ENCODE measurements at places on chromosomes 4 and X. TPM values are rescaled to one million over a fixed set of nuclear protein-coding genes. Genes with fewer than 3 reads are reported as not detected.

The FHDC1 gene
- total RNA-seq = 6.4 TPM

The AKAP4 gene
- total RNA-seq = not detected

The EFHC2 gene
- total RNA-seq = 3.2 TPM

The TMEM156 gene
- total RNA-seq = not detected

The CT45A3 gene
- total RNA-seq = not detected

The UPF3B gene
- total RNA-seq = 2.5 TPM

The GPR143 gene
- not detected for total RNA-seq

The APLN gene
- not detected for total RNA-seq

DNA sequence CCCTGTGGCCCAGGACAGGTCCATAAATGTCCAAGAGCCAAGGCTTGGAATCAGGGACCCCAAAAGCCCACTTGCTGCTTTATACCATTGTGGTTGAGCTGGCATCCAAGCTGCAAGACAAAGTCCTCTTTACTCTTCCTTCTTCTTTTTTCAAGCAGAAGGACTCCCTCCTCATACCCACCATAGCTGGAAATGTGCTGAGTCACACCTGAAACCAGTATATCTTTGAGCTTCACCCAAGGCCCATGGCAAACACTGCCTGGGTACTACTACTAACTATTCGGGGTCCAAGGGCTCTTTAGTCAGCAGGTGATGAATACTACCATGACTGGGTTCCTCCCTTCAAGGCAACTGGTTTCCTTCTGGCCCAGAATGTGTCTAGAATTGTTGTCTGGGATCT lies 37.3 kb upstream of the NMU start:
- no peak overlapping the region for H3K27ac ChIP-seq
- H3K27me3 ChIP-seq = no peaks in the 10 kb centered on the region
- H3K4me1 ChIP-seq = no peaks in the 10 kb centered on the region
- DNase-seq = no peak
- H3K4me3 ChIP-seq = no peak overlapping the region

DNA sequence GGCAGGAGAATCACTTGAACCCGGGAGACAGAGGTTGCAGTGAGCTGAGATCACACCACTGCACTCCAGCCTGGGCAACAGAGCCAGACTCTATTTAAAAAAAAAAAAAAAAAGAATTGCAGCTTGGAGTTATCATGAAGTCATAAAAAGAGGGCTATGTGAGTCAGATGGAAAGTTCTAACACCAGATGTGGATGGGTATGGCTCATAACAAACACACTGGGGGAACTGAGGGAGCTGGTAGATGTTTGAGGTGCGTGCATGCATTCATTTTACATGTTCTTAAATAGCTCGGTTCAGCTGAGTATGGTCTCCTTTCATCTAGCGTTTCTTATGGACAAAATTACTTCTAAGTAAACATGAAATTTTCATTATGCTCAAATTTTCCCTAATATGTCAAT lies 11.7 kb downstream of the TRMT2B start:
- H3K27ac ChIP-seq = no peak overlapping the region
- no peaks in the 10 kb centered on the region for H3K27me3 ChIP-seq
- H3K36me3 ChIP-seq = peaks cover 4% of the 10 kb centered on the region
- H3K4me1 ChIP-seq = no peaks in the 10 kb centered on the region
- H3K4me3 ChIP-seq = no peak overlapping the region
- no peak for DNase-seq

- no peaks in the 10 kb centered on the region for H3K4me1 ChIP-seq
- H3K27ac ChIP-seq = no peak overlapping the region
- no peak for DNase-seq
- H3K27me3 ChIP-seq = no peaks in the 10 kb centered on the region
- no peaks in the 10 kb centered on the region for H3K36me3 ChIP-seq
Measured at GRCh38 chr4:116143198-116143597, 942.2 kb downstream of the TRAM1L1 start.

DNA sequence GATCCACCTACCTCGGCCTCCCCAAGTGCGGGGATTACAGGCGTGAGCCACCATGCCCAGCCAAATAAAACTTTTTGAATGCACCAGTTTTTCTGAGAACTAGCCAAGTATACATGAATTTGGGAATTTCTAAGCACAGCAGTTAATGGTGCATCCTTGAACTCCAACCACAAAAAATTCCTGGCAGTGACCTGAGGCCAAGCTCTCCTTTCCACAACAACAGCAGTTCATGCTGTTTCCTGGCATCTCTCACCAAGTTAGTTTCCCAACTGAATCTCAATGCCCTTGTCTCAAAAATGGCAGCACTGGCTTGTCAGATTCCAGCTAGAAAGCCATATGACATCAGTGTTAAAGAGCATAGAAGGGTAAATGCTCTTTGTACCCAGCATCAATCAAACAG lies 15.9 kb upstream of the XKRX start:
- DNase-seq = no peak
- H3K36me3 ChIP-seq = no peaks in the 10 kb centered on the region
- H3K27ac ChIP-seq = no peak overlapping the region
- H3K4me3 ChIP-seq = no peak overlapping the region
- H3K27me3 ChIP-seq = no peaks in the 10 kb centered on the region

DNA sequence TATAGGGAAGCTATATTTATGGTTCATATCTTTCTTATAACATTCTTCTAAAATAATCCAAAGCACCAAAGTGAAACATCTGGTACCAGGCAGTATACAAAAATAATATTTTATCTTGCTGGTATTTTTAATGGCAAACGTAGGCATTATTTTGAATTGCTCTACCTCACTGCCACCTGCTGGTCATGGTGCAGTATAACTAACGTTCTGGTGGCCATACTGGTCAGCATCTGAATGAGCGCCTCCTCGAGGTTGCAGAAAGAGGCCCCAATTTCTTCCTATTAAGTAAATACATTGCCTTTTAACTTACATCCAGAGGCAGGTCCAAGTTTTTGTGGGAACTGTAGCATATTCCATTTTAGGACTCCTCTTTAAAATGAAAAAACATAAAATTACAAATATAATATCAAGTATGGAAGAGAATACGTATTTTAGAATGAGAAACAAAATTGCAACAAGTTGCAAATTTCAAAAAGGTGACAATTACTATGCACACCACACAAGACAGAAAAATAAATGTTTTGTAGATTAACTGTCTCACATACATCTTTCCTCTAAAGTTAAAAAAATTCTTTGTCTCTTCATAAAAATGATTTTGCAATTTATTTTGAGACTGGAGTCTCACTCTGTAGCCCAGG lies 22.9 kb upstream of the CWH43 start:
- no peaks in the 10 kb centered on the region for H3K4me1 ChIP-seq
- H3K27ac ChIP-seq = no peak overlapping the region
- no peaks in the 10 kb centered on the region for H3K36me3 ChIP-seq
- no peak for DNase-seq

- H3K27ac ChIP-seq = no peak overlapping the region
- no peaks in the 10 kb centered on the region for H3K36me3 ChIP-seq
- H3K4me1 ChIP-seq = no peaks in the 10 kb centered on the region
Measured at GRCh38 chr4:181677201-181677600, 566.0 kb upstream of the TENM3 start.

DNA sequence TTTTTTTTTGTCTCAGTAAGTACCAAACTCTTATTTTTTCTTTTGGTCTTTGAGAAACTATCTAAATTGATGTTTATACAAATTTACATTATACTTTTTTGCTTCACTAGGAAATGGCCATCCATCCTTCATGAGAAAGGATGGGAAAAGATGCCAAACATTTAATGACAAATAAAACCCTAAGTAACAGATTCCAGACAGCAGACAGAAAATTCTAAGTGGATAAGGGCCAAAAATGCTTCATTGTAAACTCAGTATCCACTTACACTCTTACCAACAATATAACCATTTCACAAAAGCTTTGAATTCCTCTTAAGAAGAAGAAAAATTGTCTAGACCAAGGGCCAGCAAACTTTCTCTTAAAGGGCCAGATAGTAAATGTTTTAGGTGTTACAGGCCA lies 3.5 kb downstream of the GUCY1B1 start:
- DNase-seq = no peak
- no peak overlapping the region for H3K4me3 ChIP-seq
- no peaks in the 10 kb centered on the region for H3K36me3 ChIP-seq
- peaks cover 14% of the 10 kb centered on the region for H3K4me1 ChIP-seq
- peak overlapping the region; percentile 28 for H3K27ac ChIP-seq

DNA sequence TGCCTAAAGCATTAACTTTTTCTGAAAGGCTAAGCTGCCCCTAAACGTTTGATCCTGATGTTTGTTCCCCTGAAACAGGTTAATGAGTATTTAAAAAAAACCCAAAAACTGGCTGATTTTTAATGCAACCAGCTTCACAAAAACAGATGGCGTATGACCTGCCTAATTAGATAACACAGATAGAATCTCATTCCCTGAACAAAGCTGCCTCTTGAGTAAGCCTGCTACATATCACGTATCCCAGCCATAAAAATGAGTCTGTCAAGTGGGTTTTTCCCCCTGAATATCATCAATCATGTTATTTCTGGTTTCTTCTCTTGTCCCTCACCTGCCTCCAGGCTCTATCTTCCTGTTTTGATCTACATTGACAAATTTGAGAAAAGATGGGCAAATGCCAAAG lies 154.2 kb upstream of the FAM9B start:
- H3K4me3 ChIP-seq = no peak overlapping the region
- H3K4me1 ChIP-seq = no peaks in the 10 kb centered on the region
- no peaks in the 10 kb centered on the region for H3K27me3 ChIP-seq
- no peak for DNase-seq
- H3K36me3 ChIP-seq = no peaks in the 10 kb centered on the region
- no peak overlapping the region for H3K27ac ChIP-seq

GRCh38 chr4:135515295-135515694 lies 1313.7 kb upstream of the PABPC4L start:
- no peaks in the 10 kb centered on the region for H3K27me3 ChIP-seq
- no peak for DNase-seq
- H3K4me1 ChIP-seq = no peaks in the 10 kb centered on the region
- no peak overlapping the region for H3K27ac ChIP-seq
- no peak overlapping the region for H3K4me3 ChIP-seq

GRCh38 chr4:110518889-110519490 lies 43.0 kb downstream of the ENPEP start:
- no peak overlapping the region for H3K4me3 ChIP-seq
- no peaks in the 10 kb centered on the region for H3K4me1 ChIP-seq
- no peaks in the 10 kb centered on the region for H3K36me3 ChIP-seq
- DNase-seq = no peak
- no peak overlapping the region for H3K27ac ChIP-seq

- peaks cover 20% of the 10 kb centered on the region for H3K4me1 ChIP-seq
- no peak overlapping the region for H3K4me3 ChIP-seq
- no peaks in the 10 kb centered on the region for H3K27me3 ChIP-seq
- H3K27ac ChIP-seq = no peak overlapping the region
Measured at GRCh38 chr4:100285121-100285520, 94.9 kb upstream of the DDIT4L start.

DNA sequence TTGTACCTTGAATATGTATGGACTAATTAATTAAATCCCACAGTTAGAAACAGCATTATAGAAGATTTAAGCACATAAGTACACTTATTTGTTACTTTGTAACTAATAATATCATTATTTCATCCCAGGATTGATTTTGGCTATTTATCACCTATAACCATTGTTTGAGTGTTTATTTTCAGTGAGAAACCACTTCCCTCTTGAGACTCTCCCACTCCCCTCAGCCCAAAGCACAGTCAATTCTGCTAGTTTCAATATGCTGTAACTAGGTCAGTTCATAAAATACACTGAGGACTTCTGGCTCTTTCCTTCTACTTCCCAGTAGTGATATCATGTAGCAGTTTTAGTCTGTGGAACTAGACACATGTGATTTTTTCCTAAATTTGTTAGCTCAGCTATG lies 16.3 kb downstream of the OFD1 start:
- no peaks in the 10 kb centered on the region for H3K4me1 ChIP-seq
- DNase-seq = no peak
- no peaks in the 10 kb centered on the region for H3K27me3 ChIP-seq
- H3K27ac ChIP-seq = no peak overlapping the region
- H3K36me3 ChIP-seq = peaks cover 5% of the 10 kb centered on the region

GRCh38 chr4:64824591-64824990 lies 415.3 kb upstream of the TECRL start:
- no peaks in the 10 kb centered on the region for H3K4me1 ChIP-seq
- no peak overlapping the region for H3K4me3 ChIP-seq
- H3K27me3 ChIP-seq = no peaks in the 10 kb centered on the region
- no peaks in the 10 kb centered on the region for H3K36me3 ChIP-seq
- H3K27ac ChIP-seq = no peak overlapping the region
- DNase-seq = no peak

- H3K27ac ChIP-seq = no peak overlapping the region
- H3K27me3 ChIP-seq = no peaks in the 10 kb centered on the region
- H3K36me3 ChIP-seq = peaks cover 39% of the 10 kb centered on the region
- no peaks in the 10 kb centered on the region for H3K4me1 ChIP-seq
- DNase-seq = no peak
- H3K4me3 ChIP-seq = no peak overlapping the region
Measured at GRCh38 chr4:88060431-88060830, 53.0 kb downstream of the PKD2 start.

DNA sequence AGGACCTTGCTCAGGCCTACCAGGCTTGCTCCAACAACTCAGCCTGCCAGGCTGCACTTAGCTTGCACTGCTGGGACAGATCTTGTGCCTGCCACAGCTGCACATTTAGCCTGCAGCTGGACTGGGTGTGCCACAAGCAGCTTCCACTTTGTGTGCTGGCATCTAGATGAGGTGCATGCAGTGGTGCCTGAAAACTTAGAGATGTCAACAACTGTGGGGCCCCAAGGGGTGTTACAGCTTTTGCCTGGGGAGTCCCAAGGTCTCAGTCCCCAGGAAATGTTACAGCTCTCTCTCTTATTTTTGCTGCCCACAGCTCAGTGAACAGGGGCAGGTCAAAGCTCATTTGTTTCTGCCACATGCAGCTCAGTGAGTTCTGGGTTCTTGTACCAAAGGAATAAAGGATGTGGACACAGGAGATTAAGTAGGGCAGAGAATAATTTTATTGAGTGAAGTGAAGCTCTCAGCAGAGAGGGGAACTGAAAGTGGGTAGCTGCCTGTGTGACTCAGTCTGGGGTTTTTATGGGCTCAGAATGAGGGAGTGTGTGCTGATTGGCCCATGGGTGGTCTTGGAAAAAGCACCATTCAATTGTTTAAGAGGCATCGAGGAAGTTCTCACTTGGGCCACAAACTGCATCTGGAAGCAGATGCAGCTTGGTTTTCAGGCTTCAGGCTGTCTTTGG lies 828.3 kb downstream of the TECRL start:
- H3K27me3 ChIP-seq = no peaks in the 10 kb centered on the region
- no peaks in the 10 kb centered on the region for H3K4me1 ChIP-seq
- H3K27ac ChIP-seq = no peak overlapping the region
- no peak overlapping the region for H3K4me3 ChIP-seq
